ENCODE measurements at places on chromosomes 6 and 20. TPM values are rescaled to one million over a fixed set of nuclear protein-coding genes. Genes with fewer than 3 reads are reported as not detected.

The CST5 gene
- total RNA-seq: not detected

The EYA2 gene
- total RNA-seq: 3.8 TPM

The SERPINB6 gene
- total RNA-seq: 84.9 TPM

The RSPH4A gene
- total RNA-seq: 2.8 TPM

The CRISP3 gene
- 0.35 TPM for total RNA-seq

The RIMS4 gene
- total RNA-seq: 0.26 TPM

The TUBE1 gene
- total RNA-seq: 53.5 TPM

The HLA-DQB1 gene
- total RNA-seq: 31.2 TPM

The VSTM2L gene
- 0.51 TPM for total RNA-seq

The ZSCAN23 gene
- 0.26 TPM for total RNA-seq

- peaks cover 13% of the 10 kb centered on the region for H3K4me1 ChIP-seq
- H3K27me3 ChIP-seq: no peaks in the 10 kb centered on the region
- H3K4me3 ChIP-seq: no peak overlapping the region
- no peaks in the 10 kb centered on the region for H3K36me3 ChIP-seq
- H3K27ac ChIP-seq: no peak overlapping the region
- peak; percentile 64 for DNase-seq
These were observed 19.1 kb downstream of the PCK1 start for GRCh38 chr20:57579898-57580447.

DNA sequence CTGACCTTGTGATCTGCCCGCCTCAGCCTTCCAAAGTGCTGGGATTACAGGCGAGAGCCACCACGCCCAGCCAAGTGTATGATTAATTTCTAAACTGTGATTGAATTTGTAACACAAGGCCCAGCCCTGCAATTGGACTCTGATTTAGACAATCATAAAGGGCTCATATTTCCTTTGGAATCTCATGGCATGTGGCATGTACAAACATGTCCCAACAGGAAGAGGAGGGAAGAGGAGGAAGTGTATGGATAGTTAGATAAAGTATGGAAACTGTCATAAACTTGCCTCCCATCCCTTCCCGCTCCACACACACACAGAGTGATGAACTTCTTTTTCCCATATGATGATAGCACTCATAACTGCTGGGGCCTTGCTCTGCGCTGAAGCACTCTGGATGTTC, 27.2 kb upstream of the QKI start:
- H3K4me1 ChIP-seq: no peaks in the 10 kb centered on the region
- no peak overlapping the region for H3K27ac ChIP-seq
- H3K27me3 ChIP-seq: no peaks in the 10 kb centered on the region
- no peak overlapping the region for H3K4me3 ChIP-seq
- no peak for DNase-seq

DNA sequence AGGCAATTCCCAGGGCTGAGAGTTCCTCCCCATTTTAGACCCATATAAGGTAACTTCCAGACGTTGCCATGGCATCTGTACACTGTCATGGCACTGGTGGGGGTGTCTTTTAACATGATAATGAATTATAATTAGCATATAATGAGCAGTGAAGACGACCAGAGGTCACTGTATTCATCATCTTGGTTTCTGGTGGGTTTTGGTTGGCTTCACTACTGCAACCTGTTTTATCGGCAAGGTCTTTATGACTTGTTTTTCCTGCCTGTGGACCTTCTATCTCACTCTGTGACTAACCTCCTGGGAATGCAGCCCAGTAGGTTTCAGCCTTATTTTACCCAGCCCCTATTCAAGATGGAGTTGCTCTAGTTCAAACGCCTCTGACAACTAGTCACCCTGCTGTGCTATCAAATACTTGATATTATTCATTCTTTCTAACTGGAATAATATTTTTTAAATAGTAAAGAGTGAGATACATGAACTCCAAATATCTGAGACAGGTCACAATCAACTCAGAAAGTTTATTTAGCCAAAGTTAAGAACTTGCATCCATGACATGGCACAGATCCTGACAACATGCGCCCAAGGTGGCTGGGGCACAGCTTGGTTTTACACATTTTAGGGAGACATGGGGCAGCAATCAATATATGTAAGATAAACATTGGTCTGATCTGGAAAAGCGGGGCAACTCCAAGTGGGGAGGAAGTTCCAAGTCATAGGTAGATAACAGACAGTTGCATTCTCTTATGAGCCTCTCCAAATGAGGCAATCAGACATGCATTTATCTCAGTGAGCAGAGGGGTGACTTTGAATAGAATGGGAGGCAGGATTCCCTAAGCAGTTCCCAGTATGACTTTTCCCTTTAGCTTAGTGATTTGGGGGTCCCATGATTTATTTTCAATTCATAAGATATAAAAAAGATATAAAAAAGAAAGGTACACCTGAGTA, 1.2 kb upstream of the UFL1 start:
- no peak for DNase-seq
- H3K4me1 ChIP-seq: peaks cover 9% of the 10 kb centered on the region
- peak overlapping the region; percentile 76 for H3K4me3 ChIP-seq
- no peaks in the 10 kb centered on the region for H3K36me3 ChIP-seq
- no peaks in the 10 kb centered on the region for H3K27me3 ChIP-seq

GRCh38 chr6:39092124-39092523, 22.9 kb downstream of the SAYSD1 start:
- H3K27ac ChIP-seq: no peak overlapping the region
- H3K4me3 ChIP-seq: no peak overlapping the region
- H3K36me3 ChIP-seq: no peaks in the 10 kb centered on the region
- no peaks in the 10 kb centered on the region for H3K4me1 ChIP-seq
- no peak for DNase-seq
- H3K27me3 ChIP-seq: no peaks in the 10 kb centered on the region

GRCh38 chr6:72649032-72649984, 27.4 kb downstream of the KCNQ5 start:
- H3K36me3 ChIP-seq: no peaks in the 10 kb centered on the region
- no peaks in the 10 kb centered on the region for H3K27me3 ChIP-seq
- no peak for DNase-seq
- no peak overlapping the region for H3K4me3 ChIP-seq
- H3K27ac ChIP-seq: no peak overlapping the region

GRCh38 chr6:88712243-88712936, 251.0 kb downstream of the RNGTT start:
- H3K36me3 ChIP-seq: no peaks in the 10 kb centered on the region
- H3K4me1 ChIP-seq: no peaks in the 10 kb centered on the region
- no peaks in the 10 kb centered on the region for H3K27me3 ChIP-seq
- H3K4me3 ChIP-seq: no peak overlapping the region
- H3K27ac ChIP-seq: no peak overlapping the region
- no peak for DNase-seq

GRCh38 chr6:165684333-165684732, 21.3 kb upstream of the PDE10A start:
- no peak overlapping the region for H3K27ac ChIP-seq
- no peak overlapping the region for H3K4me3 ChIP-seq
- H3K4me1 ChIP-seq: no peaks in the 10 kb centered on the region
- H3K36me3 ChIP-seq: no peaks in the 10 kb centered on the region

DNA sequence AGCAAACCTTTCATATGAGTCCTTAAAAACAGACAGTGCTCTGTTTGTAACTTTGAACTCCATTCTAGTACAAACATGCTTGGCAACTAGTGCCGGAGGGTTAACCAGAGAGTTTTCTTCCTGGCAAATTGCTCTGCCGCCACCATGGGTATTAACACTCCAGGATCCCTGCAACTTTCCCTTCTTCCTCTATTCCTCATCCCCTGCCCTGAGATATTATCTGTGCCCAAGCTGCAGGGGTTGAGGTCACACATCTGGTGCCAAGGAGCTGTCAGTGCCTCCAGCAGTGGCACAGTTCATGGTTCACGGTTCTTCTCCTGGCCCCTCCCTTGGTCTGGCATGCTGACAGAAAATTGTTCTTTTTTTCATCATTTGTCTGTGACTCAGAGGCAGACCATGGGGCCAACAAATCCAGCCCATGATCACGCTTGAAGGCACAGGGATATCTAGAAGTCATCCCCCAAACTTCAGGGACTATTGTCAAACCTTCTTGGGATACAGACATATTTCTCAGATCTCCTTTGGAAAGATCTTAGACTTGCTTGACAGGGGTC, 77.5 kb downstream of the ATXN1 start:
- peaks cover 5% of the 10 kb centered on the region for H3K4me1 ChIP-seq
- no peak overlapping the region for H3K4me3 ChIP-seq
- DNase-seq: peak; percentile 45
- no peaks in the 10 kb centered on the region for H3K27me3 ChIP-seq
- H3K27ac ChIP-seq: peak overlapping the region; percentile 18

DNA sequence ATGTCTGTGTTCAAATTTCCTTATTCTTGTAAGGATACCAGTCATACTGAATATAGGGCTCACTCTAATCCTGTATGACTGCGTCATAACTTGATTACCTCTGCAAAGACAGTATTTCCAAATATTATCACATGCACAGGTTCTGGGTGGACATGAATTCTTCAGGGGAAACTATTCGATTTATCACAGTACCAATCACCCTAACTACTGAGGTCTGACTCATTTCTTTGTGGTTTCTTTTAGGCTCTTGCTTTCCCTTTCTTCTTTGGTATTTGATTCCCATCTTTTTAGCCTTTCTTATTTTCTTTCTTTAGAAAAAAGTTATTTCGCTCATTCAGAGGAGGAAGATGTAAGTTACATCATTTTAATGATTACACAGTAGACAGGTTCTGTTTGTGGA, 40.3 kb upstream of the TBX18 start:
- no peak for DNase-seq
- H3K4me1 ChIP-seq: no peaks in the 10 kb centered on the region
- no peaks in the 10 kb centered on the region for H3K36me3 ChIP-seq
- no peak overlapping the region for H3K27ac ChIP-seq
- H3K4me3 ChIP-seq: no peak overlapping the region
- H3K27me3 ChIP-seq: no peaks in the 10 kb centered on the region

- H3K27ac ChIP-seq: no peak overlapping the region
- H3K27me3 ChIP-seq: no peaks in the 10 kb centered on the region
- no peaks in the 10 kb centered on the region for H3K36me3 ChIP-seq
- no peak overlapping the region for H3K4me3 ChIP-seq
- no peak for DNase-seq
These were observed 201.1 kb downstream of the OGFRL1 start for GRCh38 chr6:71489736-71490135.

GRCh38 chr6:134909701-134910592, 40.0 kb downstream of the ALDH8A1 start:
- no peak overlapping the region for H3K4me3 ChIP-seq
- H3K27me3 ChIP-seq: no peaks in the 10 kb centered on the region

DNA sequence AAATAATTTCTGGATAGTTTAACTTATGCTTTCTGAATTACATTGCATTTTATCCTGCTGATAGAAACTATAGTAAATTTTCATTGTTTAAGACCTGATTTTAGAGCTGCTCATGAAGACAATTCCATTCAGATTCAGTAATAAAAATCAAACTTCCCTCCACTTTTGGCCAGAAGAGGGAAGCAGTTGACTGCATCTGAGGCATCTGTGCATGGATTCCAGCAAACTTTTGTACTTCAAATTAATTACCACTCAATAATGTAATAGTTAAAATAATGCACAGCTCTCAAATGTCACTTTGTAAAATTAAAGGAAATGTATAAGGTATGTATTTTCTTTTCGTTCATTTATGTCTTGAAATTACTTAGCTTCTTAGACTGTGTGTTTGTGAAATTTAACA, 64.2 kb upstream of the SLC35B3 start:
- H3K36me3 ChIP-seq: no peaks in the 10 kb centered on the region
- no peaks in the 10 kb centered on the region for H3K27me3 ChIP-seq
- H3K4me1 ChIP-seq: no peaks in the 10 kb centered on the region

- no peak overlapping the region for H3K4me3 ChIP-seq
- no peaks in the 10 kb centered on the region for H3K27me3 ChIP-seq
- H3K4me1 ChIP-seq: no peaks in the 10 kb centered on the region
These were observed 103.7 kb upstream of the CD93 start for GRCh38 chr20:23189854-23190253.

DNA sequence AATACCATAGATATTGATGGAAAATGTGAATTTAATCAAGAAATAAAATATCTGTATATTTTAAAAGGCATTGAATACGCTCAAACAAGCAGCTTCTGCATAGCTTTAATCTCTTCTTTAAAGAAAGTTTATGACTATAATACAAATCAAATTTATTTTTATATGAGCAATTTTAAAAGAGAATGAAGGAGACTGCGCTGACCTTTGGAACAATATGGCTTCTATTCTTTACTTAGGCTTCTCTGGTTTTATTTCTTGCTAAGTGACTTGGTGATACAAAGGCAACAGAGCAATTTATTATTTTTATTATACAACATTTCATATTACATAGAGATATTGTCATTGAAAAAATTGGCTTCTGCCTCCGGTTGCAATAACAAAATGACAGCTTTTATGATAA, 776.7 kb downstream of the TBC1D32 start:
- no peaks in the 10 kb centered on the region for H3K27me3 ChIP-seq
- no peaks in the 10 kb centered on the region for H3K36me3 ChIP-seq
- H3K4me3 ChIP-seq: no peak overlapping the region
- H3K27ac ChIP-seq: no peak overlapping the region
- H3K4me1 ChIP-seq: no peaks in the 10 kb centered on the region

DNA sequence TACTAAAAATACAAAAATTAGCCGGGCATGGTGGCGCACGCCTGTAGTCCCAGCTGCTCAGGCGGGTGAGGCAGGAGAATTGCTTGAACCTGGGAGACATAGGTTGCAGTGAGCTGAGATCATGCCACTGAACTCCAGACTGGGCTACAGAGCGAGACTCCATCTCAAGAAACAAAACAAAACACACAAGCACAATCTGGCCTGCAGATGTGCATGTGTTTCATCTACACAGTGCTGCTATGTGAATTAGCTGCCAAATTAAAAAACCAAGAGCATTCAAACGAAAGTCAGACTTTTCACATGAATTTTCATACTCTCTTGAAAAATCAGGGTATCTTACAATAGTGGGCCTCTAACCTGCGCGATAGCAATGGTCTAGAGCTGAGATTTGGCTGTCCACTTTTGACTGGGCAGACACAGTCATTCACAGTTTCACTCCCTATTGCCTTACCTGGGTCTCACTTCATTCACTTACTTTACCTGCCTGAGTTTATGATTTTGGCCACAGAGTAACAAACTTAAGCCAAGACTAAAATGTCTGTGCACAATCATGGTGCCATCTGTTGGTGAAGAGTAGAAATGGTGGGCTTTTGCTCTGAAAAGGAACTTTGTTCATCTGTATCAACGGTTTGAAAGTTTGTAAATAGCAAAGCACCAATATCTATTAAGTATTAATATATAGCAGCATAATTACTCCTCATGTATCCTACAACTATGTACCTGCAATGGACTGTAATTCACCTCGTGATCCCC, 138.5 kb upstream of the UST start:
- H3K4me1 ChIP-seq: no peaks in the 10 kb centered on the region
- H3K36me3 ChIP-seq: no peaks in the 10 kb centered on the region
- H3K27ac ChIP-seq: no peak overlapping the region

DNA sequence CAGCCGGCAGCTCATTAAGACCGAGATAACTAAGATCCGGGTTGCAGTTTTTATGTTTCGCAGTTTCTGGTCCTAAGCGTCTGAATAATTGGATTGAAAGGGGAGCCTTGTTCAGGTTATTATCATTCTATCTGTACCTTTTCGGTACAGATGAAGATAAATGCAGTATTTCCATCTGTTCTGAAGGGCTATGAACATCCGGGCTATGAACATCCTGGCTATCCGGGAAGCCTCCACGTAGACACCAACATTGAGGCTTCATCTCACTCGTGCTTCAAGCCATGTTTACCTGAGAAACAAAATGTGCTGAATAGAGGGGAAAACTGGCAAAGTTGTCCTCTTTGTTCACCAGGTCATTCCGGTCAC, 399 bp upstream of the REPS1 start:
- H3K36me3 ChIP-seq: no peaks in the 10 kb centered on the region
- H3K27ac ChIP-seq: peak overlapping the region; percentile 85
- H3K4me3 ChIP-seq: peak overlapping the region; percentile 80
- no peaks in the 10 kb centered on the region for H3K4me1 ChIP-seq
- no peak for DNase-seq

Measured in uterus (tissue), 4 donors.